Stimulated activated CD8-positive, alpha-beta memory T cell treated with anti-CD3 and anti-CD28 coated beads, Interleukin-4, amount 100 ng/mL, for 4 hours (primary cell): ENCODE measurements at places on chromosomes 2 and 18.

GRCh38 chr2:190843890-190844699 lies 36.5 kb upstream of the GLS start:
- DNase-seq: no peak

DNA sequence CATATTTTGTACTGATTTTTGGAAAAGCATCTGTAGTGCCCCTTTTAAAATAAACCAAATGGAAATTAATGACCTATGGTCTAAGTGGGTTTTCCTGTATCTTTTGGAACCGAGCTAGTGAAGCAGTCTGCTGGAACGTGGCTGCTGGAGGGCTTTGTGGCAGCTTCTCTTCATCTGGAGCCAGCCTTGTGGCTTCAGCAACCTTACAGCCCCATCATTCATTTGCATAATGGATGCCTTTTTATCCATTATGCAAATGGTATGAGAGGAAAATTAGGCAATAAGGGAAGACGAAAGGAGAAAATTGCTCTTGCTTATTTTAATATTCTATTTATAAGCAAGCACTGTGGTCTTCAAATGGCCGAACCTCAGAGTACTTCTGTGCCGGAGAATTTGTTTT lies 421.0 kb downstream of the PARD3B start:
- DNase-seq: no peak

DNA sequence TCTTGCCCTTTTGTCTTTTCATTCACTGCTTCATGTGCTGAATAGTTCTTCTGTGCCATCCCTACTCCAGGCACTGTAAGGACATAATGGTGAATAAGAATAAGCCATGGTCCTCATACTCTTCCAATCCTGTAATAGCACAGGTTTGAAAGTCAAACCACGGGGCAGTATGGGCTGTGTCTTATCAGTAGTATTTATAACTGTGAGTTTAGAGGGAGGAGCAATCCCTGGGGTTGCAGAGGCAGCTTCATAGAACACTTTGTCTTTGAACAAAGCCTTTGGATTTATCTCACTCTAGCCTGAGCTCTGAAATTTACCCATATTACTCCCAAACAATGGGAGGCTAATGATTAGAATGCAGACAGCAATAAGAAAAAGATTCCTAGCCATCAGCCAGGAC lies 30.2 kb upstream of the ALK start:
- no peak for DNase-seq

DNA sequence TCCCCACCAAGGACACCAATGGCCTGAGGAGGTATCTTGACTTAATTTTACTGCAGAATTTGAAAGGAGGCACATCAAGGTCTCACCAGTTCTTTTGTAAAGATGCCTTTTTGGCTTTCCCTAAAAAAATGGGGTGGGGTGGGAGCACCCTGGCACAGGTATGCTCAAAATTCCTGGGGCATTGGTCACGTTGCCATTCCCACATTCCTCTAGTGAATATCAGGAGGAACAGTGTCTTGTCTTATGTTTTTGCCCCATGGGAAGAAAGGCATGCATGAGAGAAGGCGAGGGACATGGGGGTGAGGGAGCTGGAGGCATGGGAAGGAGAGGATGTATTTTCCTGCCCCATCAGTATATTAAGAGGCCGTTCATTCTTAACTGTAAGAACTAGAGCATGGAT lies 275.3 kb downstream of the CMPK2 start:
- DNase-seq: no peak

DNA sequence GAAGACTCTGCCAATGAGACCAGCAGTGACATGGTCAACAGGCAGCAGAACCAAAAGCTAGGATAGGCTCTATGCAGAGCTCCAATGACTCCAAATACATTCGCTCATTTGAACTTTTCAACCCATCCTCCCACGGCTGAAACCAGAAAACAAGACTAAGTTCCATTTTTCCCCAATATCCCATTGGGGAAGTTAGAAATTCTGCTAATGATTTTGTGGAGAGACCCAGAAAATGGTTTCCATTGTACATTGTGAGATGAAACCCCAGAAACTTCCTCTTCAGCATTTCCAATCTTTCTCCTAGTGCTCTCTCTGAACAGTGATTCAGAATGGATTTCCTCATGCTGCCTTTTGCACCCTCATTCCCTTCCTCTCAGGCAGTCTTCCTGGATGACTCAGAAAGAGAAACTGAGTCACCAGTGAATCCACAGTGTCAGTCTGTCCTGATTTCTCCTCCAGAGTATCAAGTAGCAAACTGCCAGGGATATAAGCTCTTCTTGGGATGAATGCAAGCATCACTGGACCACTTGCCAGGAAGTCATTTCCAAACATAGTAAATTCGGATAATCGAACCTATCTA lies 467.7 kb upstream of the ID2 start:
- DNase-seq: no peak

DNA sequence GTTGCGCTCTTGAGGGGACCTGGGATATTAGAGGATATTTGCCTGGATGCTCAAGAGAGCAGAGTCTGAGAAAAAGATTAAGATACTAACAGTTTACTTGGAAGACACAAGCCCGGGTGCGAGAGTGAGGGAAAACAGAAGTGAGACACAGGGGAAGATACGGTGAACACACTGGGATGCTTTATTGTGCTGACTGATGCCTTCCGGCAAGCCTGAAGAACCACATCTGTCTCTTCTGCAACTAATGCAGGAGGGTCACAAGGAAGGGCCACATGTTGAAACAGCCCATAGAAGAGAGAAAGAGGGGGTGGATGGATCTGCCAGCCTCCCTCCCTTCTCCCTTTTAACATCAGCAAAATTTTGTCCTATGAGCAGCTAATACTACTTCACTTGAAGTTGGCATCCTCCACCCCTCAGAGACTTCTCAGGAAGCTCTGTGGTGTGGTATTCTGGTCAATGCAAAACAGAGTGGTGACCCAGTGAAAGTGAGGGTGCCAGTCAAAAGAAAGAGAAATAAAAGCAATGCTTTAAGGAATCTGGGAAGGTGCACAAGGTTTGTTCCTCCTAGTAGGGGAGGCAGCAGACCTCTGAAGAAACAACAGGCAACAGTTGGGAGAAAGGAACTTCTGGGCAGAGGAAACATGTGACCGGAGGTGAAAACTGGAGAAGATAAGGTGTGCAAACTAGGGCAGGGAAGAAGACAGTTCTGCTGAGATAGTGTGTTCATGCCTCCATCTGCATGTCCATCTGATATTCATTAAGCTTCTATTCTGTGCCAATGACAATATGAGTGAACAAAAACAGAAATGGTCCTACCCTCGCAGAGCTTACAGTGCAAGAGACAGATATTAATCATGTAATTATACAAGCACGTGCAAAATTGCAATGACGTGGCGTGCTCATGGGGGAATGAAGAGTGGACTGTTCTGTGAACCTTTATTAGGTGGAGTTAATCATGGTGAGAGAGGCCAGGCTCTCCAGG lies 107.1 kb downstream of the LYPD6B start:
- DNase-seq: no peak

- no peak for DNase-seq
Observed at GRCh38 chr2:152894051-152894450, 175.6 kb downstream of the ARL6IP6 start.

DNA sequence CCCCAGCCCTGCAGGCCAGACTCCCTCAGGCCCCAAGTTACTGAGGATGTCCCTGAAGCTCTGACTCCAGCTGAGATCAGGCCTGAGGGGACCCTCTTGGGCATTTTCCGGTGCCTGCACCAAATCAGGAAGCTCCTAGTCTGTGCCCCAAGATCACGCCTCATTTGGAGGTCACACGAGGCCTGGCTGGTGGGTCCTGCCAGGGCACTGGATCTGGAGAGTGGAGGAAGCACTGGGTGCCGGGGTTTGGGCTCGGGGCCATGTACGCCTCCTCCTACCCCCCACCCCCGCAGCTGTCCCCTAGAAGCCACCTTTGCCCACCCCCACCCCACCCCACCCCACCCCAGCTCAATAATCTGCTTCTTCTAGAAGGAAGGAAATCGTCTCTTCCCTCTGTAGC lies 16.2 kb downstream of the SH2D6 start:
- DNase-seq: no peak

GRCh38 chr2:226913641-226914040 lies 77.8 kb downstream of the RHBDD1 start:
- no peak for DNase-seq

DNA sequence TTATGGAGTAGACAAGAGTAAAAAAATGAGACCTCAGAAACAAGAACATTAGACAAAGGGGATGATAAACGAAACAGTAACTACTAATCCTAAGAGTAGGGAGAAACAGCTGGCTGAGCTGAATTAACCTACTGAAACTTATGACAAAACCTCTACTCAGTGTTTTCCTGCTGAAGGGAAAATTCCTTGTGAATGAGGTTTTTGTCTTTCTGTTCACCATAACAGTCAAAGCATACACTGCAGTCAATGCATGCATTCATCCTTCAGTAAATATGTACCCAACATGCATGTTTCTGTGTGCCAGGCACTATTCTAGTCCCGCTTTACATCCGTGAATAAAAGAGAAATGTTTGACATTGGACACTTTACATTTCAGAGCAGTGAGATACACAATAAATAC lies 805.6 kb upstream of the KLHL29 start:
- no peak for DNase-seq

DNA sequence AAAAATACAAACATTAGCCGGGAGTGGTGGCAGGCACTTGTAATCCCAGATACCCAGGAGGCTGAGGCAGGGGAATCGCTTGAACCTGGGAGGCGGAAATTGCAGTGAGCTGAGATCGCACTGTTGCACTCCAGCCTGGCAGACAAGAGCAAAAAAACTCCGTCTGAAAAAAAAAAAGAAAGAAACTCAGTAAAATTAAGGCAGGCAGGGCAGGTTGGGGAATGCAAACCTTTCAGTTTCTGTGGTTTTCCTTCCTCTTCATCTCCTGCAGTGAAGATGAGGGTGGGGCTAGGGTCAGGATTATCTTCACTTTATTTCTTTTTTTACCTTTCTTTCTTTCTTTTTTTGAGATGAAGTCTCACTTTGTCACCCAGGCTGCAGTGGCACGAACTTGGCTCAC lies 43.2 kb upstream of the PSME4 start:
- DNase-seq: no peak

GRCh38 chr2:178756843-178757242 lies 50.4 kb downstream of the TTN start:
- no peak for DNase-seq
